Muscle of arm (tissue), 14 donors: ENCODE measurements at places on chromosomes 11 and 22.
A peak's percentile ranks its signal among the peaks of the same experiment; 100 is the strongest.

GRCh38 chr11:65058012-65058411 lies 341 bp downstream of the NAALADL1 start:
- no peak for DNase-seq

DNA sequence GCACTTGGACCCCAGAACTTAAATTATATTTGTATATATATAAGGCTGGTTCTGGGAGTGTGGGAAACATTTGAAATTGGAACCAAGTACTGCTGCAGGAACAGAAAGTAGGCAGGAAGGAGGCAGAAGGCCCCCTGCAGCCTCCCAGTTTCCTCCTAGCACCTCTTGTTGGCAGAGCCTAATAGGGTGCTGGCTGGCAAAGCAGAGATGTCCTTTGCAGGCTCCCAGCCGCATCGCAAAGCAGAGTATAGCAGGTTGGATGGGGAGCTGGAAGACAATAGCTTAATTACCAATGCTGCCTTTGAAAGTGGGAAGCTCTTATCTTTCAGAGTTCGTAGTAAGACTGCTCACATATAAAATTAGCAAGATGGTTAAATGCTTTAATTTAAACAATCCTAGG lies 370.8 kb upstream of the C11orf87 start:
- no peak for DNase-seq

GRCh38 chr11:2549876-2550605 lies 105.2 kb downstream of the KCNQ1 start:
- DNase-seq, result peak; percentile 66

GRCh38 chr11:130765951-130766649 lies 150.2 kb downstream of the SNX19 start:
- no peak for DNase-seq

- DNase-seq, result no peak
Observed at GRCh38 chr11:133787379-133788141, 57.8 kb downstream of the SPATA19 start.

GRCh38 chr11:78149646-78150045 lies 10.2 kb upstream of the ALG8 start:
- DNase-seq, result no peak

- no peak for DNase-seq
Observed at GRCh38 chr11:2518111-2518982, 73.5 kb downstream of the KCNQ1 start.

GRCh38 chr22:29765905-29766631 lies 739 bp downstream of the ZMAT5 start:
- DNase-seq, result no peak

- no peak for DNase-seq
Observed at GRCh38 chr11:42972741-42973140, 339.1 kb upstream of the API5 start.

DNA sequence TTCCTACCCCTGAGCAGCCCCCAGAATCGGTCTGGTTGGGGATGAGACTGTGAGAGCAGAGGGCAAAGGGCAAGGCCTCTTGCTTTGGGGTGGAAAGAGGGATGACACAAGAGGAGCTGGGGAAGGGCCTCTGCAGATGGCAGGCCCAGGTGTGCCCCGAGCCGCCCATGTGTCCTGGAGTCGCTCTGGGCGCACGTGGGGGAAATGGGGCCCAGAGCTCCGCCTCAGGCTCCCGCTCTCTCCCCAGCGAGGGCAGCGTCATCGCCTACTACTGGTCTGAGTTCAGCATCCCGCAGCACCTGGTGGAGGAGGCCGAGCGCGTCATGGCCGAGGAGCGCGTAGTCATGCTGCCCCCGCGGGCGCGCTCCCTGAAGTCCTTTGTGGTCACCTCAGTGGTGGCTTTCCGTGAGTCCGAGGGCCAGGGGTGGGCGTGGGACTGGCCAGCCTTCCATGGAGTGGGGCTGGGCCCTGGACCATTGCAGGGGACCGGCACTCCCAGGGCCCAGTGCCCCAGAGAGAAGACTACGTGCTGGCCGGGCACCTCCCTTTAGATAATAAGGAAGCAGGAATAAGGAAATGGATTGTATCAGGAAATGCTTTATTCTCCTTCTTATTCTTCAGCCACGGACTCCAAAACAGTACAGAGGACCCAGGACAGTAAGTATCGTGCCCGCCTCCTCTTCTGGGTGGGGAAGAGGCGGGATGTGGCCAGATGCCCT lies 30.1 kb downstream of the ST14 start:
- DNase-seq, result no peak

DNA sequence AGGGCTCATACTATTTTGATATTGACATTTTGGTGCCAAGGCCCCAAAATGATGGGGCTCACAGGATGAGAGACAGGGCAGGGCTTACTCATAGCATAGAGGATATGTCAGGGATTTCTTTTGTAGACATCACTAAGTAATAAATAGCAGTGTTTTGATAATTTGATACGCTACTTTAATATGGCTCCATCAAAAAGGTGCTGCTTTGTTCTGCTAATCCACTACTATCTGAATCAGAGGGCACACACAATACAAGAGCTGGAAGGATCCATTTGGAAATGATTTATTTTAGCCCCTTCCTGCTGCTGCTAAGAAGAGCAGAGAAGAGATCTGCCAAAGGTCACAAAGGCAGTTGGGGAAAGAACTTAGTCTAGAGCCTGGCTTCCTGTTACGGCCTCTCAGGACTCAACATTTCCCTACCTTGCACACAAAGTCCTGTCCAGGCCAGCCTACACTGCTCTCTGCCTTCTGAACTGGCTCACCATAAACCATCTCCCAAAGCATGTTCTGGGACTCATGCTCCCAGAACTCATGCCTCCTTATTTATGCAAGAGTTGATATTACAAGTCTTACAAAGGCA lies 261.3 kb upstream of the ARHGAP20 start:
- no peak for DNase-seq

GRCh38 chr22:48929276-48929790 lies 898.3 kb downstream of the BRD1 start:
- no peak for DNase-seq

DNA sequence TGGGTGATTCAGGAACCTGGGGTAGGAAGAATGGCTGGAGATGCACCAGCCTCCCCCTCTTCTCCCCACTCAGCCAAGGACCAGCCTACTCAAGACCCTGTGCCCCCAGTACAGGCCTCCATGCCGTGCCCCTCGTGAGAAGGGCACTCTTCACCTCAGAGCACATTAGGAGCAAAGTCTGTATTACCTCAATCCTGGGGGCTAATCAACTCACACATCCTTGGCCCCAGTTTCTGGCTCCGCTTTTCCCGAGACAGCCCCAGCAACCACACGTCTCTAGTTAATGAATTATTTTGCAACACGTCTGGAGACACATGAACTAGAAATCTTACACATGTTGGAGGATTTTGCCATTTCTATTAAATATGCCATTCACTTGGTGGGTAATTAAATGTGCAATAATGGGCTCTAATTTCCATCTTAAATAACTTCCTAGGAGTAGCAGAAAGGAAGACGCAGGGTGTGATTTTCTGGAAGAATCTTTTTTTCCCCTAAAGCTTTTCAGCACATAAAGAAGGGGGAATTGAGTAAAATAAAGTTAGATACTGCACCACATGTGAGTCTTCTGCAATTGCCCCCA lies 63.0 kb downstream of the TMPRSS5 start:
- no peak for DNase-seq

DNA sequence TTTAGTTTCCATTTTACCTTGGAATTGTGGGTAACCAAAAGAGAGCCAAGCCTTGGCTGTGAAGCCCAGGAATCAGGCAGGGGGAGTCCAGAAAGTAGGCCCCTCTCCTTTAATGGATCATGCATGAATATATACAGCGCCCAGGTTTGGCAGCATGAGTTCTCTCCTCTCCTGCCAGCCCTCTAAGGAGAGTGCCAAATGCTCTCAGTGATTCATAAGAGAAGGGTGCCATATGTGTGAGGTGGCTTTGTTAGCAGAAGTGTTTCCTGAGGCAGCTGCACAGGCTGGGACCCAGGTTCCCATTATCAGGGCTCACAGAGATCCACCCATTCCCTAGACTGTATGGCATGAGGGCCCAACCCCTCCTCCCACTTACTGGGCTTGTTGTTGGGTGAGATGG lies 52.3 kb upstream of the SCUBE2 start:
- DNase-seq, result no peak

- DNase-seq, result peak; percentile 40
Observed at GRCh38 chr22:19987394-19988306, 29.0 kb downstream of the ARVCF start.

DNA sequence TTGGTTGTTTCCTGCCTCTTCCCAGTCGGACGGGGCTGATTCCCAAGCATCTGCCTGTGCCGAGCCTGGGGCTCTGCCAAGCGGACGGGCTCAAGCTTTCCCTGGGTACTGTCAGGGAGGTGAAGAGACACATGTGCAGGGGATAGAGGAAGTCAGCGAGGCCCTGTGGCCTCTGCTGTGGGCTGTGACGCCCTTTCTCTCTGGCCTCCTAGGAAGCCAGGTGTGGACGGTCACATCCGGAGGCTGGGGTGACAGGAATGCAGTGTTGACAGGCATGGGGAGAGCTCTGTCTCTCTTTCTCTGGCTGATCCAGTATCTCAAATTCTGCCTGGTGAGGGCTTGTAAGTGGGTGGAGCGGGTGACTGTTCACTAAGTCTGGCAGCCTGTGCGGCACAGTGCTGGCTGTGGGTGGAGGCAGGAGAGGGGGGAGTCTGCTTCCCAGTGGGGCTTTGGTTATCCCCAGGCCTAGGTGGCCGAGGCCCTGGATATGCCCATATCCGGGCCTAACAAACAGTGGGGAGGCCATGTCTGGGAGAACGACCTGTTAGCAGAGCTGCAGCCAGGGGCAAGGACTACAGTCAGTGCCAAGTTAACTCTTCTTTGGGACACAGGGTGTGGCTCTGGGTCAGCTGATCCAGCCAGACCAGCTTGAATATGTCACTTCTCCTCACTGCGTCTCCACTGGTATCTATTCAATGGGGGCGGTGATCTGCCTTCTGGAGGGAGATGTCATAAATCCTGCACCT lies 1.9 kb downstream of the KCTD17 start:
- DNase-seq, result no peak

DNA sequence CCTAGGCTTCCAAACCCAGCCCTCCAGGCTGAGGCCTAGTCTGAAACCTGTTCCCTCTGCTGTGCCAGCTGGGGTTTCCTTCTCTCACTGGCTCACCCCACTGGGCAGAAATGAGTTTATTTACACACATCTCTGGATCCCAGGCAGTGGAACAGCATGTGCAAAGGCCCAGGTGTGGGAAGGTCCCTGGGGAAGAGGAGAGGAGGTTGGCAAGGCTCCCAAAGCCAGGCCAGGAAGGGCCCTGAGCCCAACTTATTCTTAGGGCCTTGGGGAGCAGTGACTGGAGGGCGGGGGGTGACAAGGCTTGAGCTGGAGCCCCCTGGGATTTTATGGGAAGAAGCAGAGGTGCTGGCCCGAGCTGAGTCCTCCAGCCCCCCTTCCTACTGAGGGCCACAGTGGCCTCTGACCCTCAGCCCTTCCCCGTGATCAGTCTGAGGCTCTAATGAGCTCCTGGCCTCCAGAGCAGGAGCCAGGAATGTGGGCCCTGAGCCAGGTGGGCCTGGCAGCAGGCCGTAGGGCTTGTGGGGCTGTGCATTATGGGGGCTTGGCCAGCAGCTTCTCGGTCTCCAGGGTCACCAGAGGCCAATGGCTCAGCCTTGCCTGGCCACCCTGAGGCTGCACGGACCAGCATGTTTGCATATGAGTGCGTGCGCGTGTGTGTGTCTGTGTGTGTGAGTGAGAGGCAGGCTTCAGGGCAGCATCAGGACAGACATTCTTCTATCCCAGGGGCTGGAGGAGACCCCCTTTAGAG lies 2.9 kb downstream of the MYO7A start:
- peak; percentile 45 for DNase-seq

GRCh38 chr11:27444801-27445215 lies 27.8 kb downstream of the LGR4 start:
- DNase-seq, result no peak

DNA sequence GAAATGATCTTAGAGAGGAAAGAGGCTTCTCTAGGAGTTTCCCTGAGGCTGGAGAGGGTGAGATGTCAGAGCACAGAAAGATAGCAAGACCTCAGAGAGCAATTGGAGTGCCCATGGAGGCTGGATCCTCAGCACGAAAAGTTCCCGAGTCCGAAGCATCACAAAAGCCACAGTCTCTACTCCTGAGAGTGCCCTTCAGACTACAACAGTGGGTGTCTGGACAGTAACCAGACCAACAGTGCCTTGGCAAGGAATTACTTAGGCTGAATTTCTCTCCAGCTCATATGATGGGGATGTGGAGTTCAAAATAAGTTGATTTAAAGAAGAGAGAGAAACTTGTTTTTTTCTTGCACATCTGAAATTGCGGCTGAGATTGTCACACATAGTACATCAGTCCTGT lies 31.9 kb upstream of the PSMA1 start:
- DNase-seq, result no peak

DNA sequence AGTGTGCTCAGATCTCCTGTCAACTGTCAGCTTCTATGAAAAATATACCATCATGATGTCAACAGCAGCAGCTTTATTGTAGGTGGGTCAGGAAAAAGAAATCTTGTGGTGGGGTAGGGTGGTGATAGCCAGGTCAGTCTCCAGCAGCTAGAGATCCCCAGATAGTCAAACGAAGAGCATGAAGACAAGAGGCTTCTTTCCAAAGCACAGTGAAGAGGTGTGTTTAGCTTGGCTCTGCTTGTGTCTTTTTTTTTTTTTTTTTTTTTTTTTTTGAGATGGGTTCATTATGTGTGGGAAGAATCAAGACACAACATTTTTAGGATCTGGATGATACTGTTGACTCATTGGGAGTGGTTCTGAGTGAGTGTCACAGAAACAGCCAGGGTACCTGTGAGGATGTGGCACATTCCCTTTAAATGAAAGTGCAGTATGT lies 1075.5 kb downstream of the NTM start:
- DNase-seq, result no peak

DNA sequence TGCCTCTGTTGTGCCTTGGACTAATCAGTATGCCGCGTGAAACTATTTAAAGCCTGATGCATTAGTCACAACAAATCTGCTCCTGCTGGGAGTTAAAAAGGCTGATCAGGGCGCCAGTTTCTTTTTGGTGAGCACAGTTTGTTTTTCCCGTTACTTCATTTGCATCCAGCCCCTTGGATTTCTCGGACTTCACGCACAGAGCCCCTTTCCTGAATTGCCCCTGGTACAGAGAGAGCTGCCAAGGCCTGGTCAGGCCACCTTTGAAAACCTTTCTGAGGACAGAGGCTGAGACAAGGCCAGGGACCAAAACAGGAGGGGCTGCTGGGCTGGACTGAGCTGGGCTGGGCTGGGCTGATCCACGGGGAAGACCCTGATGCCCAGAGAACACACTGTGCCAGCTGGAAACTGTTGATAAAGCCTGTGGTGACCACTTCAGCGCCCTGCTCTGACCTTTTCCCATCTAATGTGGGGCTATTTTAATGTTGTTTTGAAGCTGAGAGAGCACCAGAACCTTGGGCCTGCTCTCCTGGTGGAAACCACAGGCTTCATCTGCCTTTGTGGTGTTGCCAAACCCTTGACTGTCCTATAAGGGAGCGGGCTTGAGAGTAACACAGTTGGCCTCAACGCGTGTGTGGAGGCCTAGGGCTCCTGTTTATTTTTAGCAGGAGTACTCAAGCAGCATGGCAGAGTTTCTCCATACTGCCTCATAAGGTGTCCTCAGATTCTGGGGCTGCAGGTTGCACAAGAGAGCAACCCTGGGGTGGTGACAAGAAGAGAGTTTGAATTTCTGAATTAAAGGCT lies 44.2 kb downstream of the NAV2 start:
- no peak for DNase-seq

GRCh38 chr11:19429108-19429760 lies 188.5 kb upstream of the E2F8 start:
- DNase-seq, result no peak
